ENCODE measurements at places on chromosomes 2 and 18.

DNA sequence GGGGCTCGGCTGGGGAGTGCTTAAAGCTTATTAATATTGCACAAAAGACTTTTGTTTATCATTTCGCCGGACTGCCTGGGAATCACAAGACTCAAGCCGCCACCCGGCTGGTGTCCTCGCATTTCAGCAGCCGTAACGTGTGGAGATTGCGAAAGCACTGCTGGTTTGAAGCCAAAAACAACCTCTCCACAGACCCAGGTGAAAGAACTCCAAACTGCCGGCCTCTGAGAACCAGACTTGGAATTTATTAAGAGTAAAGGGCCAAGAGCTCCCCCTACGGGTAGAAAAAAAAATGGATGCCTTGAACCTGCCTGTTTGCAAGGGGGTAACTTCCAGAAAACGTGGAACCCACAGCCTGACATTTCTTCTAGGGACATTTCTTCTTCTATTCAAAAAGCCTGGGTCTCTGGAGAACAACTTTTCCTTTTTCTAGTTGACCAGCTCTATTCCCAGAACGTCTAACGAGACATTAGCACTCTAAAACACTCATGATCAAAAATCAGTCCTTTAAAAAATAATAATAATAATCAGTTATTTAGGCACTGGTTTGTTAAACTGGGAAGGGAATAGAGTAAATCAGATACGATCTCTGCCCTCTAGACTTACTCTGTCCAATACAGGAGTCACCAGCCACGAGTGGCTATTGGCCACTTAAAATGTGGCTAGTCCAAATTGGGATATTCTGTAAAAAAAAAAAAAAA lies 216.3 kb downstream of the C1D start:
- DNase-seq = peak; percentile 88

DNA sequence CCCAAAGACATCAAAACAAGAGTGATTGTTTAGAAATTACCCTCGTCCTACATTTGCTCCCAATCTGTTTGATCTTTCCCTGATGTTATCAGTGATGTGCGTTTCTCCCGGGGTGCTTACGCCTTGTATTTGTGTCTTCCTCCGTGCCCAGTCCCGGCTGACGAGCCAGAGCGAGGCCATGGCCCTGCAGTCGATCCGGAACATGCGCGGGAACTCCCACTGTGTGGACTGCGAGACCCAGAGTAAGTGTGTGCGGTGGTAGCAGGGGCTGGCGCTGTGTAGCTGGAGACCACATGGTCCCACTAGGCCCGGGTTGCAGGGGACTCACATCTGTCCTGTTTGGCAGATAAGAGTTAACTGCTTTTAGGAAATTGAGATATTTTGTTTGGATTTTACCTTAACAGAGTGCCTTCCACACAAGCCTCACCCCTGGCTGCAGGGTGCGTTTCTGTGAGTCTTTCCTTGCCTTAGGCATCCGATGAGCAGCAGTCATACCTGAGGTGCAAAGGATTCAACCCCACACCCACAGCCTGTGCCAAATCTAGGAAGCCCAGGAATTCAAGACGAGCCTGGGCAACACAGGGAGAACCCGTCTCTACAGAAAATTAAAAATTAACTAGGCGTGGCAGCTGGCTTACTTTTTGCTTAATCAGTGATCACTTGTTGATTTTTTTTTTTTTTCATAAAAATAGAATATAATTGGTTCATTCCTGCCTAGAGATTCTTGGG lies 127.4 kb downstream of the GBX2 start:
- no peak for DNase-seq

- peak; percentile 11 for DNase-seq
Measured at GRCh38 chr2:10762651-10763460, 41.4 kb downstream of the ATP6V1C2 start.

GRCh38 chr2:42073739-42074503 lies 26.1 kb downstream of the PKDCC start:
- DNase-seq = peak; percentile 55

- DNase-seq = no peak
Measured at GRCh38 chr18:23399067-23399466, 54.0 kb upstream of the RIOK3 start.

DNA sequence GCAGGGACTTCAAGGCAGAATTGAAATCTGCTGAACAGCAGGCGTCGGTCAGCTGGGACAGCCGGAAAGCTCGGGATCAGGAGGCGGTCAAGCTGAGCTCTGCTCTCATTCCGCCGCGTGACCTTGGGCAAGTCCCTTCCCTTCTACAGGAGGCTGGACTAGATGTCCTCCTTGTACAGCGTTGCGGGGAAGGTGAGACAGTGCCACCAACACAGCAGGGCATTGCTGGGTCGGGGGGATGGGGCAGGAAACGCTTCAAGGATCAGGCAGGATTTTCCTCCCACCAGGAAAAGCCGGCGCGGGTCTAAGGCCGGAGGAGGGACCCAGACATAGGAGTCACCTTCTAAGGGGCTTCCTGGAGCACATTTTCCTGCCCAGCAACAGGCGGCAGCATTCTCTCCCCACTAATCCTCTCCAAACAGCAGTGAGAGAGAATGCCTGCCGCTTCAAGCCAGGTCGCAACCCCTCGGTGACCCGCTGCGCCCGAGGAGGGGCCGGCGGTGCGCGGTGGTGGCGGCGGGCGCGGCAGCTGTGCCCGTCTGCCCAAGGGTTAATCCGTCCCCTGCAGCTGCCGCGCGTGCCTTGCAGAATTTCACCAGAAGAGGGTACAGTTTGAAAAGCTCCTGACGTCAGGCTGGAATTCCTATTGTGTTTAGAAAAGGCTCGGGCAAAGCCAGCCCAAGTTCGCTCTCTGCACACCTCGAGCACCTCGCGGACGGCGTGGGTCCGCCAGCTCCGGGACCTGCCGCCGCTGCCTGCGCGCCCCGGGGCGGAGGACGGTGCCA lies at the start of gene KCNF1:
Gene KCNF1, plus strand, starts transcription at position 644 of the 785 bp plus-strand sequence. CDS start 493 bp downstream, outside the sequence.
- peak; percentile 58 for DNase-seq

GRCh38 chr2:195117011-195117410 lies 540.0 kb upstream of the SLC39A10 start:
- DNase-seq = no peak

GRCh38 chr18:57122936-57123510 lies 23.9 kb upstream of the BOD1L2 start:
- DNase-seq = no peak

DNA sequence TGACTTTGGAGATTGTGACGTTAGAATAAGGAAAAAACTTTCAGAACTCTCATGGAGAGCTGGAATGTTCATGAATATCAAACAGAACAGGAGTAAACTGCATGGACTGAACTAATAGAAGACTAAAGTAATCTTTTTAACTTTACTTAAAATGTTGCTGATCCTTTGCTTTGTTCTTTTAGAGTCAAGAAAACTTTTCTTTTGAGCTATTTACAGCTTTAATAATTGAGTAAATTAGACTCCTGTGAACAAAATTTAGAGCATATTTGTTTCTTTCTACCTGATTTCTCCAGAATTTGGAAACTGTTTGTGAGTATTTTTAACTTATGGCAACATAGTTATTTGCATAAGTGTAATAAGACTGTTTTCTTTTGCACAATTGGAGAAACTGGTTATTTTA lies 146.3 kb downstream of the CDCA7 start:
- no peak for DNase-seq

DNA sequence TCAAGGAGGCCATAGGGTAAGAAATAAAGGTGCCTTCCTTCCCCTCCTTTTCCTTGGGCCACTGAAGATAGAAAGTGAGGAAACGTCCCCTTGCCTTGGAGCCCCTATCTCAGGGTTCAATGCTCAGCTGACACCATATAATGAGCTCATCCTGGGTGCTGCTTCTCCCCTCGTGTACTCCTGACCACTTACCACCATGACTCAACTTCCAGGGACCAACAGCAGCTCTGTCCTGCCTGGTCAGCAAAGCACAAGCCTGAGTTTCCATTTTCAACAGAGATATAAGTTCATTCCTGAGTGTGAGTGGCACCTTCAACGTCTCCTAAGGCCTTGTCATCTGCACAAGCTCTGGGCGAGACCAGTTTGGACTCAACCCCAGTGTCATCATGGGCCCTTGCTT lies 151.2 kb downstream of the CAPN13 start:
- DNase-seq = no peak

- no peak for DNase-seq
Measured at GRCh38 chr2:55827855-55828254, 95.7 kb downstream of the EFEMP1 start.

GRCh38 chr18:79400091-79400590 lies 4.4 kb downstream of the NFATC1 start:
- peak; percentile 29 for DNase-seq

- no peak for DNase-seq
Measured at GRCh38 chr2:112959109-112959812, 18.5 kb upstream of the IL36G start.

DNA sequence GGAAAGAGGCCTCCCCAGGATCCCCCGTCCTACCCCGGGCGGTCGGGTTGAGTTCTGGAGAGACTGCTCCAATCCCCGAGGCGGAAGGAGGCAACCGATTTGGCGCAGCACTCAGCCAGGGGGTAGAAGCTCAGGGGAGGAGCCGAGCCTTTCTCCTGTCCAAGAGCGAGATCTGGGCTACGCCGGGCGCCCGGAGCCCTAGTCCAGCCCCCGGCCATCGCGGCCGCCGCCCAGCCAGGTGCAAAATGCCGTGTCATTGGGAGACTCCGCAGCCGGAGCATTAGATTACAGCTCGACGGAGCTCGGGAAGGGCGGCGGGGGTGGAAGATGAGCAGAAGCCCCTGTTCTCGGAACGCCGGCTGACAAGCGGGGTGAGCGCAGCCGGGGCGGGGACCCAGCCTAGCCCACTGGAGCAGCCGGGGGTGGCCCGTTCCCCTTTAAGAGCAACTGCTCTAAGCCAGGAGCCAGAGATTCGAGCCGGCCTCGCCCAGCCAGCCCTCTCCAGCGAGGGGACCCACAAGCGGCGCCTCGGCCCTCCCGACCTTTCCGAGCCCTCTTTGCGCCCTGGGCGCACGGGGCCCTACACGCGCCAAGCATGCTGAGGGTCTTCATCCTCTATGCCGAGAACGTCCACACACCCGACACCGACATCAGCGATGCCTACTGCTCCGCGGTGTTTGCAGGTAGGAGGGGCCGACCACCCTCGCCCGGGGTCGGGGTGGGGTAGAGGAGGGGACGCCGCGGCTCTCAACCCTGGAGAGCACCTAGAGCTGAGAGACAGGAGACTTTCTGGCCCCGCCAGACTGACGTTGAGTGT lies at the start of gene DYSF:
Gene DYSF, plus strand, starts transcription at position 158 of the 817 bp plus-strand sequence.
- no peak for DNase-seq

GRCh38 chr2:201978986-201979385 lies 54.7 kb upstream of the FZD7 start:
- DNase-seq = no peak

GRCh38 chr2:239330836-239331235 lies 70.0 kb downstream of the HDAC4 start:
- DNase-seq = no peak

DNA sequence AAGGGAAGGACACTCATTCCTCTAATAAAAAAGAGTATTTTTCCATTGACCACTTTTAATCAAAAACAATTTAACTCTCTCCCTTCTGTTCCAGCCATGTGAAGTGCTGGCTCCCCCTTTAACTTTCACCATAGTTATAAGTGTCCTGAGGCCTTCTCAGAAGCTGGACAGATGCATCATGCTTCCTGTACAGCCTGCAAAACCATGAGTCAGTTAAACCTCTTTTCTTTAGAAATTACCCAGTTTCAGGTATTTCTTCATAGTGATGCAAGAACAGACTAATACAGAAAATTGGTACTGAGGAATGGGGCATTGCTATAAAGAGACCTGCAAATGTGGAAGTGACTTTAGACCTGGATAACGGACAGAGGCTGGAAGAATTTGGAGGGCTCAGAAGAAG lies 643.6 kb upstream of the DDX18 start:
- DNase-seq = no peak

- DNase-seq = no peak
Measured at GRCh38 chr2:189870381-189871085, 86.3 kb downstream of the PMS1 start.

GRCh38 chr2:1967242-1968208 lies 223.2 kb upstream of the PXDN start:
- DNase-seq = no peak

DNA sequence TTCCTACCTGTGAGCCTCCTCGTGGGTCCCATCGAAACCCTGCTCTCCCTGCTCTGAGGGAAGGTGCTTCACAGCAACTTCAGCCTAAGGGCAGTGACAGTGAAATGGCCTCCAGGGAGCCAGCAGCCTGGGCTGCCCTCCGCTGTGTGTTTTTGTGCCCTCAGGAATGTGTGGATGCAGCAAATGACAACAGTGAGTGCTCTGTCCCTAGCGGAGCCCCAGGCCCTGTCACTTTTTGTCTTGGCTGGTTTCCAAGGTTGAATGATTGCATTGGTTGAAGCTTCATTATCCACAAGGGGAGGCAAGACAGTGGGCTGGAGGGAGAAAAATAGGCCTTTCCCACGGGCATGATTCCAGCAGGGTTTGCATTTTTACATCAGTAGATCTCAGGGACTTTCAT lies 42.9 kb downstream of the STON1 start:
- DNase-seq = no peak

DNA sequence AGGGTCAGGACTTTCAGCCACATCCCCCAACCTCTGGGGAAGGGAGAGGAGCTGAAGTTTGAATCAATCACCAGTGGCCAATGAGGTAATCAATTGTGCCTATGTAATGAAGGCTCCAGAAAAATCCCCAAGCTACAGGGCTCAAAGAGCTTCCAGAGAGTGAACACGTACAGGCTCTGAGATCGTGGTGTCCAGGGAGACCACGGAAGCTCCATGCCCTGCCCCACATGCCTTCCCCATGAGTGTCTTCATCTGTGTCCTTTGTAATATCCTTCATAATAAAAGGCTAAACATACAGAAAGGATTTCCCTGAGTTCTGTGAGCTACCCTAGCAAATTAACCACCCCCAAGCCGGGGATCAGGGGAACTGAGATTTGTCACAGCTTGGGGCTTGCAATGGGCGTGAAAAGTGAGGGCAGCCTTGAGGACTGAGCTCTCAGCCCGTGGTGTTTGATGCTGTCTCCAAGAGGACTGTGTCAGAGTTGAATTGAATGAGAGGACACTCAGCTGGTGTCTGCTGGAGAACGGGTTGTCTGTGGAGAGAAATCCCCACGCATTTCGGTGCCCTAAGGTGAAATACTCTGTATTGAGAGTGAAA lies 25.5 kb upstream of the TUBB6 start:
- DNase-seq = peak; percentile 92

GRCh38 chr2:195364015-195364965 lies 292.7 kb upstream of the SLC39A10 start:
- peak; percentile 48 for DNase-seq

GRCh38 chr2:159226059-159226461 lies 60.4 kb downstream of the WDSUB1 start:
- peak; percentile 17 for DNase-seq

DNA sequence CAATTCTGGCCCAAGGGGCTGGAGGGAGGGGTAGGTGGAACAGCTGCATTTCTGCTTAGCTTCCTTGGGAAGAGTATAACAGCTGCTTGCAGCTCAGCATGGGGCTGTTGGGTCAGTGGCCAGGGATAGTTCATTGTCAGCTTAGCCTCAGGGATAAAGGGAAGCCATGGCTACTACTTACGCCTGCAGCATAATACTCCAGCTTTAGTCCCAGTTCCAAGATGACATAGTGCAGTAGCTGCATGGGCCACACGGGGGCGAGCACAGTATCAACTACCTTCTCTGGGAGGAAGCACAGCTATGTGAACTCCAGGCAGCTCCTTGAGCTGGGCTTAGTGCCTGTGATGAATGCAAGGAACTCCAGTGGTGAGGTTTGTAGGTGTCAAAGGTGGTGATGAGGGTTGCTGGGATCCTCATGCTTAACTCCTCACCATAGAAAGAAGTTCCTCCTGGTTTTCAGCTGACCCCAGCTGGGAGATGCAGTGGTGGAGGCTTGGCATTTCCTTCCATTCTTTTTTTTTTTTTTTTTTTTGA lies 35.4 kb upstream of the RHOB start:
- DNase-seq = peak; percentile 67
